ENCODE measurements at places on chromosomes 2 and 18.

- DNase-seq = peak; percentile 63
These were observed 237.9 kb downstream of the HAUS1 start for GRCh38 chr18:46341986-46342525.

GRCh38 chr2:129717560-129718130, 261.8 kb upstream of the RAB6C start:
- DNase-seq = no peak

GRCh38 chr18:47993409-47993808, 63.0 kb upstream of the SMAD2 start:
- DNase-seq = no peak

- DNase-seq = no peak
These were observed 156.5 kb upstream of the TPO start for GRCh38 chr2:1256632-1257324.

- no peak for DNase-seq
These were observed 515.5 kb upstream of the MYT1L start for GRCh38 chr2:2846332-2847208.

- no peak for DNase-seq
These were observed 49.9 kb upstream of the CXCR4 start for GRCh38 chr2:136167721-136168475.

GRCh38 chr2:19480673-19481072, 122.2 kb upstream of the OSR1 start:
- no peak for DNase-seq

DNA sequence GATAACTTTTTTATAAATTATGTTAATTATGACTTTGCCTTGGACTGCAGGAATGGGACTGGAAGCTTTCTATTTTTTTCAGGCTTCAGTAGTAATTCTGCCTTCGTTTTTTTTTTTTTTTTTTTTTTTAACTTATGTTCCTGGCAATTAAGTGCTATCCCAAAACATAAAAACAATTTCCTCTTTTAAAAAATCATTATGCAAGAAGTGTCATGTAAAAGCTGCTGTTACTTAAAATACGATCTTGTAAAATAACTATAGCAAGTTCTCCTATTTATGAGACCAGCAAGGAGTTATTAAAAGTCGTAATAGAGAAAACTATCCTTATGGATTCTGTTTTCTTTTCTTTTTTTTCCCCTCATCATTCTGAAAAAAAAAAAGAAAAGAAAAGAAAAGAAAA, 301.6 kb upstream of the FBXO11 start:
- DNase-seq = peak; percentile 63

DNA sequence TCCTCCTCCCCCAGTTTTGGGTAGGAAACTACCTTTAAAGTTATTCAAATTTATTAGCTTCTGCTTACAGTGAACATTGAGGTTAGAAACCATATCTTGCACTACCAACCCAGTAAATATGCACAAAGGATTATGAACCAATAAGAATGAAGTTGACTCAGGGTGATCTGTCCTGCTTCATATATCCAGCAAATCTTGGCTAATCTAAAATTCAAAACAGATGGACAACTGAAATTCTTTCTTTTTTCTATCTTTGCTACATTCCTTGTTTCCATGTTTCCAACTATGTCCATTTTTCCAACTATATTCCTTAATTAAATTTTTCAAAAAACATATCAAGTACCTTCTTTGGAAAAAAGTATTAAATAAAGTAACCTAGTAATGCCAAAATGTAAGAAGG, 149.3 kb downstream of the FAM124B start:
- DNase-seq = no peak

DNA sequence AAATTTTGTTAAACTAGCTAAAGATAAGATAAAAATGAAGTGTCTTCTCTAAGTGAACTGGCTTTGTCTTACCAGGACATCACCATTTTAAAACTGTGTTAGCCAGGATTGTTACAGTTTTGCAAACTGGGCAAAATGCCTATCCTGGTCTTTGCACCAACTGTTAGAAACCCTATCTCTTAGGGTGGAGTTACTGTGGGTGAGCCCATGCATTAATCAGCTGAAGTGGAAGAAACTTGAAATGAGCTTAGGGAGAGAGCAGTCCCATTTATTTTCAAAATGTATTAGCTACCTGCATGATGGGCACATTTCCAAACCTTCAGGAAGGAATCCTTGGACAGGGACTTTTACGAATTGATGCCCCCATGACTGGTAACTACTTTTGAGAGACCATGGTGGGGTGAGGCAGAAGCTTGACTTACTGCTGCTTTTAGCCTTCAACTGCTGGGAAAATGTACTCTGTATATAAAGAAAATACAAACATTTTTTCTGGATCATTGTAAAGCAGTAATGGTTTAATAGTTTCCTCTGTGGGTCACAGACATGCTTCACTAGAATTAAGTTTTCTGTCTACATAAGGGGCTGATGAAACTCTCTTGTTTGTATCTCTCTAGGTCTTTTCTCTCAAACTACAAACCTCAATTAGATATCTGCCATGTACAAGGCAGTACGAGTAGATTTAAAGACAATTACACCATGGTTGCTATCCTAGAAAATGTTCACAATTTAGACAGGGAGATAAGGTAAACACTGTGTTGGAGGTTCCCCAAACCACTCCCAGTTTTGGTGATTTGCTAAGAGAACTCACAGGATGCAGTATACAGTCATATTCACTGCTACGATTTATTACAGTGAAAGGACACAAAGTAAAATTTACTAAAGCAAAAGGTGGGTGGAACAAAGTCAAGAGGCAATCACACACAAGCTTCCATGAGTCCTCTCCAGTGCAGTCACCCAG, 321.4 kb upstream of the MMADHC start:
- DNase-seq = no peak

DNA sequence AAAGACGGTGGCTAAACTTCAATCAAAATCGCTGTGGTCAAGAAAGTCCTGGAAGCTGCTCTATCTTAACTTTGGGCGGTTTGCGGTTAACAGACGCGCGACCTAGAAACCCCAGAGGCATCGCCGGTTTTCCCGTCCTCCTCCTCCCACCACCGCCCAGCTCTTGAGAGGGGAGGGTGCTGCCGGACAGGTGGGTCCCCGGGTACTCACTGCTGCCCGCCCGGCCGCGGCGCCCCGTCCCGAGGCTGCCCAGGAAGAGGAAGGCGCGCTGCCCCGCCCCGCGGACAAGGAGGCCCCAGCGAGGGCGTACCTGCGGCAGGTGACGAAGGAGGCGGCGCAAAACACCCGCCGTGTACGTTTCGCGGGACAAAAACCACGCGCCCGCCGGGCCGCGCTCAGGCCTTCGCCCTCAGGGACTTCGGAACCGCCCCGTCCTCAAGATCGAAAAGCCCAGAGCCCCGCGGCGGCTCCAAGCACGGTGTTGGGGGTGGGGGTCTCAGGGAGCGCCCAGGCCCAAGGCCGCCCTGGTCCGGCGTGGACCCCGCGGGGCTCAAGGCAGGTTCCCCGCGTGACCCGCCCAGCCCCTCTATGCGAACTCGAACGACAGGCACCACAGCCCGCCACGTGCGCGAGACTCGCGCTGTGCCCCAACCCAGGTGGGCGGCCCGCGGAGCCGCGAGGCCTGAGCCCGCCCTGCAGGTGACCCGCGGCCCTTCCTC, at the start of gene SH3YL1:
Gene SH3YL1, minus strand, starts transcription at position 259 of the 719 bp plus-strand sequence. Its CDS starts 48 bp downstream, at position 211.
- no peak for DNase-seq

- no peak for DNase-seq
These were observed 68.7 kb downstream of the MTHFD2 start for GRCh38 chr2:74267068-74267467.

GRCh38 chr18:51498085-51498855, 300.8 kb upstream of the MEX3C start:
- DNase-seq = no peak

GRCh38 chr18:48018851-48019250, 88.4 kb upstream of the SMAD2 start:
- DNase-seq = peak; percentile 32

DNA sequence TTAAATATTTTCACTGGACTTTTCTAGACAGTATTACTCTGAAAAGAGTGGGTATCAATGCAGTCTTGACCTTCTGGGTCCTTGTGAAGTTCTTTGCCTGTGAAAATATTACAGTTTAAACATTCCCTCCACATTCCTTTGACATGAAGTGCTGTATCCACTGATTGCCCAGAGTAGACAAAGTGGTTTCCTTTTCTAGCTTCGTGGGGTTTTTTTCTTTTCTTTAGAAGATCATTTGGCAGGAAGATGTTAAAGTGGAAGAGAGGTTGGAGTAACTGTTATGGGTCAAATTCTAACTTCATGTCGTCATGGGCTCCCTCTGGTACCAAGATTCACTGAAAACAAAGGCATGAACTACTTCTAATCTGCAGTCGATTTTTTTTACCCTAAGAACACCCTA, 496.9 kb downstream of the EPHA4 start:
- DNase-seq = no peak

DNA sequence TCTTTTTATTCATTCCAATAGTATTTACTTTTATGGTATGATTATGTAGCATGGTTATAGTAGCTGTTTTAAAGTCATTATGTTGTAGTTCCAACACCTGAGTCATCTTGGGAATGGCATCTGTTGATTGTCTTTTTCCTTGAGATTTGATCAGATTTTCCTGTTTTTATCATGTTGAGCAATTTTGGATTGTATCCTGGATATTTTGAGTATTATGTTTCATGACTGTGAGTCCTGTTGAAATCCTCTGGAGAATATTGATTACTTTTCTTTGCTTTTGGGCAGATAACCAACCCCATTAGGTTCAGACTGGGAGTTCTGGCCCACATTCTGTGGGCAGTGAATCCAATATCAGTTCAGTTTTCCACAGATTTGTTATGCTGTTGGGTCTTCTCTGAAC, 163.2 kb upstream of the SPRED2 start:
- no peak for DNase-seq

DNA sequence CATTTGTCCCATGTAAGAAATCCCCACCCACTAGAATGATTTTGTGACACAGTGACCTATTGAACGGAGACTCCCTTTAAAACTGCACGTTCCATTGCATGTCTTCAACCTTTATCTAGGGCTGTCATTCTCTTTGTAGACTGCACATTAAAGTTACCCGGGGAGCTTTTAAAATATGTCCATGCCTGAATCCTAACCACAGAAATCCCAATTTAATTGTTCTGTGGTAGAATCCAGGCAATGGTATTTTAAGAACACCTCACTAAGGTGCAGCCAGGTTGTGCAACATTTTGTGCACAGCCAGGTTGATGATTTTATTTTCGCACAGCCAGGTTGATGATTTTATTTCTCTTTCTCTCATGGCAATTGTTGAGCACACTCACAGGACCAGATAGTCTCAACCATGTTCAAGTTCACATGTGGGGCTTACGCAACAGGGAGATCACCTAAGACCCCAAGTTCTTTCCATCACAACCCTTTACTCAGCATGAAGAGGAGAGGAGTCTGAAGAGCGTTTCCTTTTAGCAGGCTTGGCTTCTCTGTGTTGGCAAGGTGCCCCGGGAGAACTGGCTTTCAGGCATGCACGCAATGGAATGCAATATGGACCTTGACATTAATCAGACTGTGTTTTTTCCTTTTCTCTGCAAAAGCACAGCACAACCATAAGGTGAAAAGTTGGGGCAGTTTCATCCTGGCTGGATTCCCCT, 467.3 kb upstream of the ETAA1 start:
- no peak for DNase-seq

- no peak for DNase-seq
These were observed 343.5 kb upstream of the NT5C1B start for GRCh38 chr2:18932853-18933252.

DNA sequence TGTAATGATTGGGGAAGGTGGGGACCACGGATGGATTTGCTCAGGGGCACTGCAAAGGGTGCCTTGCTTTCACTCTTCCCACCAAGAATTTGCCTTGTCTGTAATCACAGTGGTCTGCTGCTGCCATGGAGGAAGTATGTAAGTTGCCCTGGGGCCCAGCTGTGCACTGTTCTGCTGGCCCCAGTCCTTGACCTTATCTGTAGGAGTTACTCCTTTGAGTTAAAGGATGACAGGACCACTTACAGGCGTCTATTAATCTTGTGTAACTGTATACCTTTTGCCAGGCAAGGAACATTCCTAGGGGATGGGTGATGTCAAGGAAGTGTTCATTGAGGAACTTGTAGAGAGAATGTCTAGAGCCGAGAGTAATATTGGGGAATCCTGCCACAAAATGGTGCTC, 212.8 kb upstream of the LRRTM1 start:
- DNase-seq = no peak

DNA sequence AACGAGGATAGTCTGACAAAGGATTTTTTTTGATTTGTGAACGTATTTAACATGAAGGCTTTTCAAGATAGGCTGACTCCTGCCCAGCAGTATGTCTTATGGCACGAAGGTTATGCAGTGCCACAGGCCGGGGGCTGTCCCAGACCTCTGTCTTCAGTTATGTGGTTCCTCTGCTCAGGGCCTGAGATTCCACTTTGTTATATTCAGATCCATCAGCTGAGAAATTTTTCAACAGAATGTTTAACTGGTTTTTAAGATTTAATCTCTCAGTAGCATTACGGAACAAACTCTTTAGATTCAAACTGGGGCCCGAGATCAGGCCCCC, 20.0 kb downstream of the C2orf74 start:
- no peak for DNase-seq

GRCh38 chr2:43238176-43238575, 11.8 kb upstream of the ZFP36L2 start:
- DNase-seq = peak; percentile 43

DNA sequence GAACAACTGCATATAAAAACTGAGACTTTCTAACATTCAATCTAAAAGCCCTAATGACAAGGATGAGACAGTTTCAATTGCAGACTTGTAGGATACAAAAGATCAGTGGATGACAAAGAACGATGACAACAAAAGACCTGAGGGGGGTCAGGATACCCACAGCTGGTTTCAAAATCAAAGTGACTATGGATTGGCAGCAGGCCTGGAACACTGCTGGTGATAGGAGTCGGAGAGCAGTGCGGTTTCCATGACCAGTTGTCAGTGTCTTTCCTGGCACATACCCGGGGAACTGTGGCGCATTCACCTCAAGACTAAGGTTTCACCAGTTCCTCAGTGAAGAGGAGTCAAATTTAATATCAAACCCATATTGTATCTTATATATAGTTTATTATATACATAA, 42.0 kb downstream of the EHD3 start:
- DNase-seq = no peak

GRCh38 chr2:196354186-196354585, 182.8 kb upstream of the STK17B start:
- no peak for DNase-seq

DNA sequence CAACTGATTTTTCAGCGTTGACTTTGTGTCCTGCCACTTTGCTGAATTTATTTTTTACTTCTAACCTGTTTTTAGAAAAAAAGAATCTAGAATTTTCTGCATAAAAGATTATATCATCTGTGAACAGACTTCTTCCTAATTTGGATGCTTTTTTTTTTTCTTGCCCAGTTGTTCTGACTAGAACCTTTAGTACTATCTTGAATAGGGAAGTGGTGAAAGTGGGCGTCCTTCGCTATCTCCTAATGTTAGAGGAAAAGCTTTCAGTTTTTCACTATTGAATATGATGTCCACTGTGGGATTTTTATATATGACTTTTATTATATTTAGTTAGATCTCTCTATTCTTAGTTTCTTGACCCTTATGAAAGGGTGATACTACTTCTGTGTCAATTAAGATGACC, 25.7 kb upstream of the KCNJ13 start:
- DNase-seq = peak; percentile 57

- no peak for DNase-seq
These were observed 560.0 kb downstream of the ADCYAP1 start for GRCh38 chr18:1464444-1465217.

GRCh38 chr2:60484133-60484645, 69.3 kb downstream of the BCL11A start:
- DNase-seq = peak; percentile 87

- DNase-seq = no peak
These were observed 124.6 kb downstream of the TFCP2L1 start for GRCh38 chr2:121160366-121160765.
